ENCODE measurements at places on chromosomes 3 and 15.

- DNase-seq: no peak
Observed at GRCh38 chr15:39028069-39028468, 463.5 kb upstream of the RASGRP1 start.

DNA sequence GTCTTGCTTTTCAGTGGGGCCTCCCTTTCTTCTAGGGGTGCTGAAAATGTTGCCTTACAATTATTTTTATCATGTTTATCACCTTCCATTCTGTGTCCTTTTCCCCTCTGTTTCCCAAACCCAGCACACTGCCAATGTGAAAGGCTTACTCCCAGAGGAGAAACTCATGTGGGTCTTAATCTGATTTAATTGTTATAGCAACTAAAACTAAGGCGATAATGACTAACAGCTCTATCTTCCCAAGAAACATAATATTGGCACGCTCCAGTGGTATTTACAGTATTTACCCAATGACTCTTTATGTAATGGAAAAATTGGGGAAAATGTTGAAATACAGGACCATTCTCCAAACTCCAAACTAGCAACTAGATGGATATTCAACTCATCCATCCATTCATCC lies 58.4 kb downstream of the MESD start:
- no peak for DNase-seq

GRCh38 chr3:144586382-144586781 lies 614.8 kb downstream of the DIPK2A start:
- DNase-seq: no peak

GRCh38 chr3:112293368-112294321 lies at the start of gene SLC9C1:
Gene SLC9C1 (minus strand): TSS chr3:112294216. CDS start chr3:112286791, 7,425 bp downstream.
- DNase-seq: peak; percentile 13

- DNase-seq: no peak
Observed at GRCh38 chr15:26598704-26599103, 174.2 kb downstream of the GABRB3 start.

DNA sequence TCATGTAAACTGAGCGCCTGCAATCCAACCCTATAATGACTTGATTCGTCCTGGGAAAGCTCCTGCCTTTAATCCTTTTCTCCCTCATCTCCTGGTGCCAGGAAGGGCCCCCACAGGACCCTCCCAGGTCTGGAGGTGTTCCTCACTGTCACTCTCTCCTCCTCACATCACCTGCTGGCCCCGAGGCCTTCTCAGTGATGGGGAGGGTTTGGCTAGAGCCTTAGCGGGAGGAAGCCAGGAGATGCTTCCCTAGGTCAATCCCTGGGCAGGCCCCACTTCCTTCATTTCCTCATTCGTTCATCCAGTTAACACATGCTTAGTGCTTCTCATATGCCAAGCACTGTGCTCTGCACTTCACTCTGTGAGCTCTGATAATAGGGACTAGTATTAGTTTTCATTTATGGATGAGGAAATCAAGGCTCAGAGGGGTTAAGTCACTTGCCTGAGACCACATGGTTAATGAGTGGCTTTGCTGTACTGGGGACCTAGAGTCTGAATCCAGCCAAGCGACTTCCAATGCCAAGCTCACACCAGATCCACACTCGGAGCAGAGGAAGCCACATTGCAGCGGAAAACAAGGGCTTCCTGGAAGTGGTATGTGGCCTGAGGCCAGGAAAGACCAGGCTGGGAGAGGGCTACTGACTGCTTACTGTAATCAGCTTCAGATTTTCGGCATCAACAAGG lies 50.3 kb upstream of the CHRNB4 start:
- no peak for DNase-seq

All from NCI-H524 treated with DMSO at 0.1 percent for 48 hours (cell line).